ENCODE measurements at places on chromosomes 7 and 10.

DNA sequence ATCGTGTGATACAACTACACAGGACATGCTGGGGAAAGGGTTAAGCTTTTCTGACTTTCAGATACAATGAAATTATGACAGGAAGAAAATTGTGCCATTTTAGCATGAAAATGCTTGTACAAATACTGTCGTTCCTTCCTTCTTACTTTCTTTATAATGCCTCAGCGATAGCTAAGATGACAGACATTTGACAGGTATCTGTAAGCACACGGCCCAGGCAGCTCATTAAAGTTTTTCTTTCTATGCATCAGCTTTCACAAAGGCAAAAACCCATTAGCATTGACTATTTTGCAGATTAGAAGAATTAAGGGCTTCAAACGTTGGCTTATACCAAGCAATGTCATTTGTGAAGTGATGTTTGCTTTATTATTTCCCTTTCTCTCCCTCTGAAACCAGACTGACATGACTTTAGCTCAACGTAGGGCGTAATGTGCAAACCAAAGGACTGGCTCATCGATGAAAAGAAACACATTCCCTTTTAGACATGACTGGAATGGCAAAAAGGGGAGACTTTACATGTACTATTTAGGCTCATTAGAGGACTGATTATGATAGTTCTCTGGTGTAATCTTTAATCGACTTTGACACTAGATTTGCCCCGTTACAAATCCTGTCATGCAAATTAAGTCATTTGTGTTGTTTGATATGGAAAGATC, 258.4 kb upstream of the SP8 start:
- no peak for DNase-seq

- DNase-seq, result no peak
Measured at GRCh38 chr10:47363781-47364180, 15.6 kb downstream of the RBP3 start.

DNA sequence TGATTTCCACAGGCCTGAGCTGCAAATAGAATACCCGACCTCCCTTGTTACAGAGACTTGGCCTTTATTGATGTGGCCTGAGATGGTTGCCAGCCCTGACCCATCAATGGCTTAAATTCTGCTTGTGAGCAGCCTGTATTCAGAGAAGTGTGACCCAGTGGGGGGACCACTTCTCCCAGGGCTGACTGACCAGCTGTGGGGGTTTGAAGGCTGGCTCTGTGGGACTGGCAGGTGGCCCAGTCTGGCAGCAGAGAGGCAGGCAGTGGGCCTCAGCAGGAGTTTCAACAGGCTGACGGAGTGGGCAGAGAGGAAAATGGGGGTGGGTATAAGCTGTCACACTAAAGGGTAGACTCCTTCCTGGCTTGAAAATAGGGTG, 12.2 kb upstream of the PPIF start:
- no peak for DNase-seq

GRCh38 chr10:6136215-6137201, 47.7 kb downstream of the RBM17 start:
- DNase-seq, result no peak

GRCh38 chr10:86674912-86675311, 6.6 kb downstream of the LDB3 start:
- DNase-seq, result no peak

- no peak for DNase-seq
Measured at GRCh38 chr7:95989301-95989700, 216.9 kb downstream of the DYNC1I1 start.

DNA sequence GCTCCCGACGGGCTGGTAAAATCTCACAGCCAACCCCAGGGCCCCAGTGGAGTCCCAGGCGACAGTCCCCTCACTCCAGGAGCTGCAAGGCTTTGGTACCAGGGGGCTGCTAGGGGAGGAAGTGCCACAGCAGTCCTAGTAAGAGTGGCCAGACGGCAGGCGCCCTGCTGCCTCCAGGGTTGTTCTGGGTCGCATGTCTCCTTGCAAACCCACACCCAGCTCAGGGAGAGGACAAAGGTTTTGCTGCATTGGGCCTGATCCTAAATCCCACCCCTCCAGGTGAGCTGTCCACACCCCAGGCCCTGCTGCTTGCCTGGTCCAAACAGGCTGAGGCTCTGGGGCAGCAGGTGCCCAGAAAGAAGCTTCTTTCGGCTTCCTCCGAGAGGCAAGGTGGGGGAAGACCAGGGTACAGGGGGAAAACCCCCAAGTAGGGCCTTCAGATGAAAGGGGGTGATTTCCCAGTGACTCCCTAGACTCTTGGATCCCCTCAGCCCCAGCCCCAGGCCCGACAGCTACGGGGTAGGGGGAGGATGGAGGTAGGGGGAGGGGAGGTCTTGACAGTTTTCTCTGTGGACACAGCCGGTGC, 4.2 kb upstream of the KCP start:
- no peak for DNase-seq

Measured in stimulated activated CD8-positive, alpha-beta memory T cell treated with anti-CD3 and anti-CD28 coated beads, Interleukin-15, amount 100 ng/mL, for 24 hours (primary cell).